ENCODE measurements at places on chromosomes 7 and 10.

- DNase-seq, result no peak
Measured at GRCh38 chr10:107733328-107734130, 569.0 kb upstream of the SORCS1 start.

DNA sequence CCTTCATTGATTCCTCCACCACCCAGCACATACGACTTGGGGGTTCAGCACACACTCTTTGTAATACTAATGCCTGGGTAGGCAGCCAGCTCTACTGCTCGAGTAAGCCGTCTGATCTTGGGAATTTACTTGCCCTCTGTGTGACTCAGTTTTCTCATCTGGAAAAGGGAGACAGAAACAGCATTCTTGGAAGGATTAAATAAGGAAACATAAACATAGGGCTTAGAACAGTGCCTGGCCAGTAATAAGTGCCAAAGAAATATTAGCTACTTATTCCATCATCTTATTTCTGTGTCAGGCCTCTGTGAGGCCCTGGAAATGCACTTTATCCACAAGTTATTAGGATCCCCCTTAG lies 130.1 kb downstream of the TNS3 start:
- no peak for DNase-seq

- no peak for DNase-seq
Measured at GRCh38 chr10:75350791-75351190, 50.8 kb downstream of the ZNF503 start.

DNA sequence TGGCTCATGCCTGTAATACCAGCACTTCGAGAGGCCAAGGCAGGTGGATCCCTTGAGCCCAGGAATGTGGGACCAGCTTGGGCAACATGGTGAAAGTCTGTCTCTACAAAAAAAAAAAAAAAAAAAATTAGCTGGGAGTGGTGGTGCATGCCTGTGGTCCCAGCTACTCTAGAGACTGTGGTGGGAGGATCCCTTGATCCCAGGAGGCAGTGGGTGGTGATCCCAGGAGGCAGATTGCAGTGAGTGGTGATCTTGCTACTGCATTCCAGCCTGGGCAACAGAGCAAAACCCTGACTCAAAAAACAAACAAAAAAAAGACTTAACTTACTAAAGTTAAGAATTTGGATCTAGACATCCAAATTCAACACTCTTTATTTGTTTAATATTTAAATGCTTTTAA lies 10.2 kb upstream of the ADO start:
- DNase-seq, result no peak

GRCh38 chr7:126776498-126776897 lies 476.2 kb downstream of the GRM8 start:
- DNase-seq, result no peak

DNA sequence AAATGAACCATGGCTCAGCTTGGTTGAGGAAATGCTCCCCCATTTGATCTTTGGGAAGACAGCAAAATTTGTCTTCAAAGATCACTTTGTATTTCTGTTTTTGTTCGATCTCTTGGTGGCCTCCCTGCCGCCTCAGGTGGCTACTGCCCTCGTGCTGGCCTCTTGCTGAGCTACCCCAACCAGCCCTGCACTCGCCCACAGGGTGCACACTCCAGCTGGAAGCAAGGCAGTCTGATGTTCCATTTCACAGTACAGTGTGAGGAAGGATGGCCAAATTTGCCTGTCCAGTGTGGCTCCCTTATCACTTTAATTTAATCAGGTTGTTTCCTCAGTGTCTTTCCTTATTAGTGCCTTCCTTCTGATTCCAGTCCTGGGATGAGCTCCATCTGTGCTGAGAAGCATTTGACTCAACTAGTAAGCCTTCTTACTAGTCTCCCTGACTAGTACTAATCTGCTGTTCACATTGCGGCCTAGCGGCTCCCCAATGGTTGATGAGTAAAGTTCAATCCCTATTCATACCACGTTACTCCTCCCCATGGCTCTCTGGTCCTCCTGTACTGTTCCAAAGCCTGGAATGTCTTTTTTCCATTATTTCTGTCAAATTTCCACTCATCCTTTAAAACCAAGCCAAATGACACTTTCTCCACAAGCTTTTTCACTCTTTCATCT lies 8.2 kb downstream of the MYOF start:
- DNase-seq, result no peak

DNA sequence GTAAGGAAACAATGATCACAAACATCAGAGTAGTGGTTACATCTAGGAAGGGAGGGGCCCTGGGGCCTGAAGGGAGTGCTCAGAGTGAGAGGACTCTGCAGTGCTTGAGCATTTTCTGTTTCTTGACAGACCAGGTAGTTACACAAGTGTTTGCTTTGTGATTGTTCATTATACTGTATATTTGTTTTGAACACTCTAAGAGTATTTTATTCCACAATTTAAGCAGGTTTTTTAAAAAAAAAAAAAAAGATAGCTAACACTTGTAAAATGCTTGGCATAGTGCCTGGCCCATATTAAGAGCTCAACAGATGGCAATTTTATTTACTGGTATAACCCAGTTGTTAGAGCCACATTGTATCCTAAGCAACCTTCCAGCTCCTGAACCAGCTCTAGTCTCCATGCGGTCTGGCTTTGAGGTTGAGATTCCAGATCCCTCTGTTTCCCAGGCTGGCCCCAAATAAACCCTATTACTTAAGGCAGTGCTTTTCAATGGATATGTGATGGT lies 20.1 kb upstream of the ATXN7L1 start:
- DNase-seq, result no peak
